MG63 (cell line): ENCODE measurements at places on chromosomes 5 and 9.

DNA sequence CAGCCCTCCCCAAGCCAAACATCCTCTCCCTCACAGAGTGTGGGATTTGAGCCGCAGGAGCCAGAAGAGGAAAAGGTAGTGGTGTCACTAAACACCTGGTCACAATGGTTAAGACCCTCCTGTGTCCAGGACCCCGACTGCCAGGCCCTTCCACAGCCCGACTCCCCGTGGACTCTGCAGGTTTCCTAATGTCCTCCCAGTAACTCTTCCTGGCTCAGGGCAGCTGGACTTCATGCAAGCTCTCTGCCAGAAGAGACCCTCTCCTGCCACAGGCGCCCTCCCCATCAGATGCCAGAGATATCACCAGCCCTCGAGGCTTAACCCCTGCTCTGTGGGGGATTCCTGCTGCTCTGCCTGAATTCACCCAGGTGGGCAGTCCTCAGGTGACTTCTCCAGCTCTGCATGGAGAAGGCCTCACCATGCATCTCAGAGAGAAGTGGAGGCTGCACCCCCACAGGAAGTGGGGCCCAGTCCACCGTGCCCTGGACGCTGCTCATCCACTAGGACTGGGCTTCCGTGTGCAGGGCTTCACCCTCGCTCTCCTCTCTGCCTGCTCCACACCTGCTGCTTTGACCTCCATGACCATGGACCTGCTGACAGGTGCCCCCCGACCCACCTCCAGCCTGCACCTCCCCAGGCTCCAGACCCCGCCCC lies 111.2 kb downstream of the ADAMTS2 start:
- no peak for DNase-seq

- peak; percentile 3 for DNase-seq
These were observed 45.5 kb downstream of the ECPAS start for GRCh38 chr9:111438541-111439235.

GRCh38 chr5:178295589-178295988 lies 63.0 kb upstream of the PHYKPL start:
- DNase-seq = no peak

DNA sequence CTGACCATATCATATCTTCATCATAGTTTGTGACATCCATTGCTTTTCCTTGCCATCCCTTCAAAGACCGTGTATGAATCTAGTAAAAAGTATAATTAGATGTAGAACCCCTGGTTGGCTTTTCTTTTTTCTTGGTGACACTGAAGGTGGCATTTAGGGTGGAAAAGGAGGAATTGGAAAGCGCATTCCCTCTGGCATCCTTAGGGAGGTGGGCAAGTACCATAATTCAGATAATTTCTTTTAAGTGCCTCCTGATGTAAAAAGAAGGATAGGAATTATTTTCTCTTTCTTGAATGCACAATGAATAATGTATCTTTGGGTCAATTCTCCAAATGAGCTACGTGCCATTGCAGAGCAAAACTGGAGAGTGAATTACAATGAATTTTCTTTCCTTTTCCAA lies 73.2 kb upstream of the SMARCA2 start:
- no peak for DNase-seq

GRCh38 chr5:1525624-1526189 lies 1.9 kb upstream of the LPCAT1 start:
- DNase-seq = no peak

- DNase-seq = no peak
These were observed 47.4 kb downstream of the HCN1 start for GRCh38 chr5:45648744-45649143.

GRCh38 chr9:130451509-130452388 lies 7.0 kb downstream of the ASS1 start:
- DNase-seq = peak; percentile 94

DNA sequence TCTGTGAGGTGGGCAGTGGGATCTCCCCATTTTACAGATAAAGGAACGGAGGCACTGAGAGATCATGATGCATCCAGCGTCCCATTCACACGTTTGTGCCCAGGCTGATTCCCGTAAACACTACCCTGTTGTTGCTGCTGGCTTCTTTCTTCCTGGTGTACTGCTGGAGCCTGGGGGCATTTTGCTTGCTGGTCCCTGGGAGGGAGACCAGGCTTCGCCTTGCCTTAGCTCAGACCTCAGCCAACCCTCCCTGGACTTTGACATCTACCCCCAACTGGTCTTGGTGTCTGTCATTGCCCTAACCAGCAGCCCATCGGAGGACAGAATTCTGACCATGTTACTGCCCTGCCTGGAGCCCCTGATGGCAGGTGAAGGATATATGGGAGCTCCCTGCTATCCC lies 82.4 kb downstream of the ZNF618 start:
- no peak for DNase-seq

GRCh38 chr9:124786881-124787573 lies 10.1 kb downstream of the OLFML2A start:
- no peak for DNase-seq

- DNase-seq = no peak
These were observed 299.4 kb downstream of the PARP8 start for GRCh38 chr5:50965654-50966375.

DNA sequence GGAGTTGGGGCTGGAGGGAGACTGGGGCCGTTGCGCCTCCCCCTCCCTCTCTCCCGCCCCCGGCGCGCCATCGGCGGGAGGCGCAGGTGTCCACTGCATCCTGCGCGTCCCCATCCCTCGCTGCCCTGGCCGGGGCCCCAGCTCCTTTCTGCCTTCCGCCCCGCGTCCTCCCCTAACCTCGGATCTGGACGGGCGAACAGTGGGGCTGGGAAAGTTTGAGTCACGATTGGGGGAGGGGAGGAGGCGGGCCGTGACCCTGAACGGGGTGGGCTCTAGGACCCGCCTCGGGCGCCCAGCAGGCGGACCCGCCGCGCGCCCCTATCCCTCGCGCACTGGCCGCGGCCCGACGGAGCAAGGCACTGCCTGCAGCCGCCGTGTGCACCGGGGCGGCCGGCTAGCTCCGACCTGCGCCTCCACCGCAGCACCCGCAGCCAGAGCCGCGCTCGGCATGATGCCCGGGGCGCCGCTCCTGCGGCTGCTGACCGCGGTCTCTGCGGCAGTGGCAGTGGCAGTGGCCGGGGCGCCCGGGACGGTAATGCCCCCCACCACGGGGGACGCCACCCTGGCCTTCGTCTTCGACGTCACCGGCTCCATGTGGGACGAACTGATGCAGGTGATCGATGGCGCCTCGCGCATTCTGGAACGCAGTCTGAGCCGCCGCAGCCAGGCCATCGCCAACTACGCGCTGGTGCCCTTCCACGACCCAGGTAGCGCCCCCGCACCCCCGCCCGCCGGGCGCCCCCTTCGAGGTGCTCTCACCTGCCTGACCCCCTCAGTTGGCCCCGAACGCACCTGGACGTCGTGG lies at the start of gene HMCN2:
Gene HMCN2, plus strand, starts transcription at position 330 of the 805 bp plus-strand sequence. Its CDS starts 119 bp downstream, at position 449.
- peak; percentile 17 for DNase-seq
